Inflammatory macrophage treated with lipopolysaccharide for 1 hour (primary cell): ENCODE measurements at places on chromosomes 12 and 14.

GRCh38 chr14:36383767-36384431 lies 63.5 kb upstream of the MBIP start:
- DNase-seq = no peak

- DNase-seq = no peak
Measured at GRCh38 chr14:87630846-87631245, 362.1 kb downstream of the GALC start.

- peak; percentile 83 for DNase-seq
Measured at GRCh38 chr12:95173392-95174251, 43.6 kb downstream of the FGD6 start.

DNA sequence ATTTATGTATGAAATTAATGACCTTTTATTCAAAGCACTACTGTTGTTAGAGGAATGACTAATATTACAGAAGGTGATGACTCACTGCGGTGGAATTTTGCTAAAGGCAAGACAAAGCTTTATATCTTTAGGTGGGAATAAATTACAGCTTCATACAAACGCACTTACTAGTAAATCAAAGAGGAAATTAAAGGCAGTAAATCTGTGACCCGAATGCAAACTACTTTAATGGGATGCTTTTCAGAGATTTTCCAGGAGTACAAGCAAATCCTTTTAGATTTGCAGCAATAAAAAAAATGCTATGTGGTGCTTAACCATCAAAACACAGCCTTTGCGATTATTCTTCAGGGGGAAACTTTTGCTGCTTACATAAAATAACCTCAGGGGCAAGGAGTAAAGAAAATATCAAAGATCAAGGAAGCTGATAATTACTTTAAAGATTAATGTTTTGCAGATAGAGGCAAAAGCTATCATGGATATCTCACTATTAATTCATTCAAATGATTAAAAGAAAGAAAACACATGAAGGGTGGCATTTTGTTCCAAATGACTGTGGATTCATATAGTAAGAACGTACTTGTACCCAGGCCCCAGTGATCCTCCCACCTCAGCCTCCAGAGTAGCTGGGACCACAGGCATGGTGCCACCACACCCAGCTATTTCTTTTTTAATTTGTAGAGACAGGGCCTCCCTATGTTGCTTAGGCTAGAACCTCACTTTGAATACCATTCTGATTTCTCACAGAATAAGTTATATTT lies 98.9 kb downstream of the DENND5B start:
- no peak for DNase-seq

- DNase-seq = peak; percentile 40
Measured at GRCh38 chr12:126784328-126784921, 1482.5 kb upstream of the TMEM132C start.

GRCh38 chr12:19546027-19546426 lies 106.7 kb downstream of the AEBP2 start:
- no peak for DNase-seq

DNA sequence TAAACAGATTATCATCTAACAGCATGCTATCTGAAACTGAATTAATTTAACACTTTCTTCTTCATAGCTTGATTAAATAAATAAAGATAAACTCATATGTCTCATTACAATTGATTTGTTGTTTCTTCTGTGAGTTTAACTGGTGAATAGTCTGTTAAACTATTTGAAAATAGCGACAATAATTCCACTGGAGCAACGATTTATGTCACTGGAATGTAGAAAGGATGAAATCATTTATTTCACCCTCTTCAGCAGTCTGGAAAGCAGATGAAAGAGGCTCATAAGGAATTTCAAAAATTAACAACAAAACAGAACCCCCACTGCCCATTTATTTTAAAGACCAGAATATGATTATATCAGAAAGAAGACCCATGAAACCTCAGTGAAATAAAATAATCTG lies 1165.1 kb upstream of the USP15 start:
- DNase-seq = no peak

DNA sequence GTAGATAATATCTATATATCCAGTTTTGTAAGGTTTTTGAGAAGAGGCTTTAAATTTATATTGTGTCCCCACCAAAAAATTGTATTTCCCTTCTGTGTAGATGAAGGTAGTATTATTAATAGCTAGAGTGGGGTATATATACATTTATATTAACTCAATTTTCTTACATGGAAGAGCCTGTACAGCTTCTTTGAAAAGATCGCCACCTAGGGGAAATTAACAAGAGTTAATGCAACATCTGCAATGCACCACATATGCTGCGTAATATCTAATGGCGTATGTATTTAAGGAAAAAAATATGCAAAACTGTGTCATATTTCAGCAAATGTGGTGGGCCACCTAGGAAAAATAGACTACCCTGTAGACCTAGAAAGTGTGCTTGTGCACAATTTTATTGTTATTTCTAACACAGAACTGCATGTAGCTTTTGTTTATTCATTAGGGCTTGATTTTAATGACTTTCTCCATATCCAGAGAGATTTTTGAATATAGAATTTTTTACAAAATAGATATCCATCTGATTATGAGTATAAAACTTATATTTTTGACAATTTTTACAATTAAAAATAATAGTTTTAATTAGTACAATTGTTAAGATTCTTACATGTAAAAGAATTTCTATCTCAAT lies 14.0 kb downstream of the CCER1 start:
- DNase-seq = peak; percentile 18

DNA sequence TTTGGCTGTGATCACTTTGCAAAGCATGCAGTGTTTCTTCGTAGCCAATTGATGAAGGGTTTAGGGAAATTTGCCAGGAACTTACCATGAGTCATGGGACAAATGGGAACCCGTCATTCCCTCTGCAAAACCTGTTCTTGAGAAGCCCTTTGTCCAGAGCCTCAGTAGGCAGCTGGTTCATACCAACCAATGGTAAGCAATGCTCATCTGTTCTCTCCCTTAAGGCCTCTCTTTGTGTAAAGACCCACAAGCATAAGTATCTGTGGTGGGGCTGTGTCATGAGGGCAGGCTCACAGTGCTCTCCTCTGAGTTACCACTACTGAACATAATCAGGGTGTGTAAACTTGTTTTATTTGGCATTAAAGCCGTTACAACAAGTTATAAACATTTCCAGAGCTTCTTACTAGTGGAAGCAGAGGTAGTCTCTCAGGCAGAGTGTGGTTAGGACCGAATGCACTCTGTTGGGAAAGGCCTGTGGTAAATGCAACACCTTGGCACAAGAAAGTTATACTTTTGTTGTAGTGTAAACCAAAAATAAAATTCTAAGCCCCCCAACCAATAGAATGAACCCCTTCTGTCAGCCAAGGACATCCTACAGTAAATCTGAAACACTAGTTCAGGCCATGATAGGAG lies 119.8 kb downstream of the SINHCAF start:
- peak; percentile 18 for DNase-seq

GRCh38 chr12:79300199-79300568 lies 390.6 kb downstream of the PAWR start:
- no peak for DNase-seq

GRCh38 chr12:108438667-108439066 lies 76.4 kb upstream of the FICD start:
- peak; percentile 45 for DNase-seq

DNA sequence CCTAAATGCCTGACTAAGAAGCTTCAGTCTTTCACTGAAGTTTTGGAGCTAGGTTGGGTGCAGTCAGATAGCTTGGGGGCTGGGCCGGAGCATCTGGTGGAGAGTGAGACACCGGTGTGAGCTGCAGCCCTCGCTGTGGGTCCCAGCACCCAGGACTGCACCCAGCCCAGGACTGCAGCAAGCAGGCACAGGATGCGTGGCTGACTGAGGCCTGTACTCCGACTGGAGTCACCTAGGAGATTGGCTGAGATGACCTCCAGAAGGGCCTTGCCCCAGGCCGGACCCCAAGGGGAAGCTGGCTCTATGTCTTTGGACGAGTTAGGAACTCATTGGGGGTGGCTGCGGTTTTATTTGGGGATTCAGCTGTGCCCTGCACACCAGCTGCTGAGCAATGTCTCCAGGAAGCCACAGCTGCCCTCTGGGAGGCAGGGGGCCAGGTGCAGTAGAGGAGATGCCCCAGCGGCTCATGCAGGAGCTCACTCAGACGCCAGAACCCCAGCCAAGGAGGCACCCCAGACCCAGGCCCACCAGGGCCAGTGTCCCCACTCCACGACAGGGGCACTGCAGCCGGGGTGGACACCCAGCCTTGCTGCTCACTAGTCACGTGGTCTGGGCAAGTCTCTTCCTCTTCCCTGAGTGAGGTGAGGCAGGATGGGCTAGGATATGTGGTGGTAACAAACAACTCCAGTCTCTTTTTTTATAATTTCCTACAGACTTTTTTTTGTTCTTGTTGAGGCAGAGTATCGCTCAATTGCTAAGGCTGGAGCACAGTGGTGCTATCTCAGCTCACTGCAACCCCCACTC lies 31.8 kb upstream of the RCOR1 start:
- DNase-seq = no peak

DNA sequence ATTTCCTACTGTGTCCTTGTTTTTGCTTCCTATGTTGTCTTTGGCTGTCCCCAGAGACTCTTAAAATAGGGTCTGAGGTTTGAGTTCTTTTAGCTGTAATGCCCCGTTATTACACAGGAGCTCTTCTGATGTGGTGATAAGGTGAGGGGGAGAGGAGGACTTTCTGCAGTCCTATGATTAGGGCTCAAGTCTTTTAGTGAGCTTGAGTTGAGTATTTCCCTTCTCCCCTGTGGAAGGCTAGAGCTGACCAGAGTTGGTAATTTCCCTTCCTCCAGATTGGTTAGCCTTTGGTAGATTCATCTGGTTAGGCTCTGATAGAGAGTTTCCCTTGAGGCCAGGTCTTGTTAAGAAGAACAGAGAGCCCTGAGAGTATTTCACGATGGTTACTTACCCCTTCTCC lies 4.3 kb upstream of the HIF1A start:
- no peak for DNase-seq

GRCh38 chr12:12379831-12380730 lies 23.2 kb downstream of the BORCS5 start:
- peak; percentile 85 for DNase-seq

- no peak for DNase-seq
Measured at GRCh38 chr12:100897240-100897639, 102.7 kb downstream of the ANO4 start.

DNA sequence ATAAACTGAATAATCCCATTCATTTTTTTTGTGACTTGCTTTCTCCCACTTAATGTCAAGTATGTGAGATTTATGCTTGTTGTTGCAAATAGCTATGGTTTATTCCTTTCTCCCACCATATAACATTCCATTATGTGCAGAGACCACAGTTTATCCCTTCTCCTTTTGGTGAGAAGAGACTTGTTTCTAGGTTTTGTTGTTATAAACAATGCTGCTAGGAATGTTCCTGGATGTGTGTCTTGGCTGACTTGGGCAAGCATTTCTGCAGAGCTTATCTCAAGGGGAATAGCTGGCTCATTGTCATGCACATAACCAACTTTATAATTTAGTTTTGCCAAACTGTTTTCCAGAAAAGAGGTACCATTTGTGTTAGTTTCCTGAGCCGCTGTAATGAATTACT lies 47.6 kb upstream of the PPP1CC start:
- no peak for DNase-seq

- DNase-seq = no peak
Measured at GRCh38 chr12:131917139-131917710, 11.9 kb upstream of the PUS1 start.

GRCh38 chr14:60151715-60152114 lies 13.5 kb downstream of the DHRS7 start:
- DNase-seq = peak; percentile 85
